ENCODE measurements at places on chromosomes 12 and 14. TPM values are rescaled to one million over a fixed set of nuclear protein-coding genes. Genes with fewer than 3 reads are reported as not detected.

- no peak for DNase-seq
Observed at GRCh38 chr14:36315159-36315853, 5.1 kb downstream of the MBIP start.

DNA sequence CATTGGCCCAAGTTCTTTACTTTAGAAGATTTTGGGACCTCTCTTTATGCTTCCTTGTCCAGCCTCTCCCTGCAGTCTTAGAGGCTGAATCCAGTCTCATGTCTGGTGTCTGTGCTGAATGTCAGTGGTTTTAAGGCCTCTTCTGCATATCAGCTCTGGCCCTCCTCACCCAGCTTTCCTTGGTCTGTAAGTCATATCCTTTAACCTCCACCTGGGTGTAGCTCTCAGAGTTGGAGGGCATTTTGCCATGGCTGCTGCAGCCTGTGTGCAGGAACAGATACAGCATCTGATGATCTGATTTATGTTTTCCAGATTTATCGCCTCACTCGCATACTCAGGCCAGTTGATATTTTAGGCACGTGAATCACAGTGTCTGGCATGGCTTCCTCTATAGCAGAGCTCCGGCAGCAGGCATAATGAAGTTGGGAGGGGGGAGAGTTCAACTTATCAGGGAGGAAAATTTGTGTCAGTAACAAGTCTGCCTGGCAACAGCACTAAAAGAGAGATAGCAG, 335.0 kb downstream of the PCNX1 start:
- DNase-seq: no peak

DNA sequence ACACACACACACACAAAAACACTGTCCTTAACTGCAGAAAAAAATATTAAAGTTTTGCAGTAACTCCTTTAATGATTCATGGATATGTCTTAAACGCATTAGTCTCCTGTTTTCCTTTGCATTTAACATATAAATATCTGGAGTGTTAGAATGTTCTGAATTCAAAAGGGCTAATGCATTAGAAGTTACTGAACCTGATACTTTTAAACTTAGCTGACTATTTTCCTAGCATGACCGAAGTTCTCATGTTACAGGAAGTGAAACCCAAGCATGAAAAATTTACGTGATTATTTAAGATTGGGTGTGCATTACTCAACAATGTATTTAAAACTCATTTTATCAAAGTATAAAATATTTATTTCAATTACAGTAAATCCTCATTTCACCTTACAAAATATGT, 791.2 kb downstream of the FLRT2 start:
- no peak for DNase-seq

RIN3 gene
- 1.1 TPM for total RNA-seq

KCNJ8 gene
- not detected for total RNA-seq

DNA sequence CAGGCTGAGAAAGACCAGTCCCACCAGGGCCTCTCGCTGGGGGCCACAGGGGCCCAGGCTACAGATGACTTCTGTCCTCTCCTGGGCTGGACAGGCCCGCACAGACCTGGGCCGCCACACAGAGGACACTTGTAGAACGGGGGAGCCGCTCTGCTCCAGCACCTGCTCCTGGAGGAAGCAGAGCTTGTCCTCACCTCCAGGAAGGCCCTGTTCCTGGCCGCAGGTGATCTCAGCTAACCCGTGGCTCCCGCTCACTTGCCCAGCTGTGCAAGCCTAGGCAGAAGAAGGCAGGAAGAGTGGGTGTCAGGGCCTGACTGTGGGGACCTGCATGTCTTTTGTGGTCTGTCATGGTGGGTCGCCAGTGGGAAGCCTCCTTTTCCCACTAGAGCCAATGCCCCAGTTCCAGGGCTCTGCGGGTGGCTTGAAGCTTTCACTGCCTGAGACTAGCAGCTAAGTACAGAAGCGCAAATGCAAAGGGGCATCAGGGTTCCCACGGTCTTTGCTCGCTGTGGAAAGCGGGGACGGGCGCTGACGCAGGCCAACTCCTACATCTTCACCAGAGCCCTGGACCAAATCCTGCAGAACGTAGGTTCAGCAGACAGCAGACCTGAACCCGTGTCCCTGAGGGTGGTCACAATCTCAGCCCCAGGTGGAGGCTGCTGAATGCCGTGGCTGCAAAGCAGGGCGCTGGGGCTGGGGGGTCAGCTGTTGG, 8.8 kb upstream of the CEP170B start:
- no peak for DNase-seq

DNA sequence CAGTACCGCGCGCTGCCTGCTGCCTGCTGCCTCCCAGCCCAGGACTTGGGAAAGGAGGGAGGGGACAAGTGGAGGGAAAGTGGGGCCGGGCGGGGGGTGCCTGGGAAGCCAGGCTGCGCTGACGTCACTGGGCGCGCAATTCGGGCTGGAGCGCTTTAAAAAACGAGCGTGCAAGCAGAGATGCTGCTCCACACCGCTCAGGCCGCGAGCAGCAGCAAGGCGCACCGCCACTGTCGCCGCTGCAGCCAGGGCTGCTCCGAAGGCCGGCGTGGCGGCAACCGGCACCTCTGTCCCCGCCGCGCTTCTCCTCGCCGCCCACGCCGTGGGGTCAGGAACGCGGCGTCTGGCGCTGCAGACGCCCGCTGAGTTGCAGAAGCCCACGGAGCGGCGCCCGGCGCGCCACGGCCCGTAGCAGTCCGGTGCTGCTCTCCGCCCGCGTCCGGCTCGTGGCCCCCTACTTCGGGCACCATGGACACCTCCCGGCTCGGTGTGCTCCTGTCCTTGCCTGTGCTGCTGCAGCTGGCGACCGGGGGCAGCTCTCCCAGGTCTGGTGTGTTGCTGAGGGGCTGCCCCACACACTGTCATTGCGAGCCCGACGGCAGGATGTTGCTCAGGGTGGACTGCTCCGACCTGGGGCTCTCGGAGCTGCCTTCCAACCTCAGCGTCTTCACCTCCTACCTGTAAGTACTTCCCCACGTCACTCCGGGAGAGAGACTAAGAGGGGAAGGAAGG, at the start of gene LGR5:
TSS of gene LGR5 (plus strand) at position 186 of the 732 bp plus-strand sequence. CDS start at position 469, 283 bp downstream.
- peak; percentile 23 for DNase-seq

DNA sequence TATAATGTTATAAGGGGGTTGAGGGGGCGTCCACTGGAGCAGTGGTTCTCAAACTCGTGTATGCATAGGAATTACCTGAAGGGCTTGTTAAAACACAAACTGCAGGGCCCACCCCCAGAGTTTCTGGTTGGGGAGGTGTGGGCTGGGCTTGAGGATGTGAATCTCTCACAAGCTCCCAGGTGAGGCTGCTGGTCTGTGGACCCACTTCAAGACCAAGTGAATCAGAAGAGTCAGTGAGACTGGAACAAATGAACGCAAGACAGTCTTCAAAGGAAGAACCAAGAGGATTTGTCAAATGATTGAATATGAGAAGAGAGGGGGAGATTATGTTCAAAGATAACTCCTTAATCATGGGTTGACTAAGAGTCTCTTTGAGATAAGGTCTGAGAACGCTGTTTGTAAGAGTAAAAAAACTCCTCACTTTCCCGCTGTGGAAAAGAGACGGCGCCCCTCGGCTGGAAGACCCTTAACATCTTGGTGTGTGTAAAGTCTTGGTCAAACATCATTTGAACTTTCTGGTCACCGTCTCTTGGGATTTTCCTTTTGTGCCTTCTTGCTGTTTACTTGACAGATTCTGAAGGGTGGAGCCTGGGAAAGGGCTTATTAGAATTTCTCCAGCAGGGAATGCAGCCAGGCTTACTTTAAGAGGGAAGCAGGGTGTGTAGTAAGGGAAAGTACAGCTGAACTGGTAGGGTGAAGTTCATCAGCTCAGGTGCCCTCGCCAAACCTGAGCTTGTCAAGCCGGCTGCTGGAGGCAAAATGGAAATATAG, 5.3 kb upstream of the FOXN3 start:
- no peak for DNase-seq

DNA sequence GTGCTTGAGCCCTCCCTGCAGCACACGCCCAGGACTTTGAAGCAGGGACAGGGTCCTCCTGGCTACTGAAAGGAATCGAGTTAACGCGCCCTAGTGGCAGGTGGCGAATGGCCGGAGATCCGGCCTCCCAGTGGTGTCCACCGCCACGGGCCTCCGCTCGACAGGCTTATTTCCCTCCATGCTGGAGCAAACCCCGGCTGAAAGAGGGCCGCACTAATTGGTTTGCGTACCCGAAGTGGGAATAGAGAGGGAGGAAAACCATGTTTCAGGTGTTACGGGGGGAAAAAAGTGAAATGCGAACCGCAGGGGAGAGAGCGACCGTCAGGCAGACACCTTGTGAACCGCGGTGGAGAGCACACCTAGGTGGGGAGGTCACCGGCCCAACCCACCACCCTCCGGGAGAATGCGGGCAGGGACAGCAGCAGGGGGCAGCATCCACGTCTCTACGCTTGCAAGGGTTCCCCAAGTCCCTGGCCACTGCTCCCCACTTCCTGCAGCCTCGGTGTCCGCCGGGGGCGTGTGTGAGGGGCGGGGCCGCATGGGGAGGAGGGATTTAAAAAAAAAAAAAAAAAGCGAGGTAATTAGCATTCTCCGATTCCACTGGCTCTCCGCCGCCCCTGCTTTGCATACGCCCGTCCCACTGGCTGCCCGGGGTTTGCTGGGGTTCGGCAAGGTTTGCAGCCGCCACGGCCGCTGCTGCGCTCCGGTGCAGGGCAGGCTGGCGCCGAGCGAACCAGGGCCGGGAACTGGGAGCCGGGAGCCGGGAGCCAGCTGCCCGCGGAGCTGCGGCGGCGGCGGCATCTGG, 224.6 kb upstream of the CRY1 start:
- peak; percentile 89 for DNase-seq

Measured in M059J (cell line).